AG09319 (cell line): ENCODE measurements at places on chromosomes 1 and 21.
A peak's percentile ranks its signal among the peaks of the same experiment; 100 is the strongest.

GRCh38 chr1:232974971-232975370, 24.6 kb downstream of the NTPCR start:
- DNase-seq = peak; percentile 46

- peak; percentile 25 for DNase-seq
These were observed 21.9 kb upstream of the XPR1 start for GRCh38 chr1:180609643-180610555.

DNA sequence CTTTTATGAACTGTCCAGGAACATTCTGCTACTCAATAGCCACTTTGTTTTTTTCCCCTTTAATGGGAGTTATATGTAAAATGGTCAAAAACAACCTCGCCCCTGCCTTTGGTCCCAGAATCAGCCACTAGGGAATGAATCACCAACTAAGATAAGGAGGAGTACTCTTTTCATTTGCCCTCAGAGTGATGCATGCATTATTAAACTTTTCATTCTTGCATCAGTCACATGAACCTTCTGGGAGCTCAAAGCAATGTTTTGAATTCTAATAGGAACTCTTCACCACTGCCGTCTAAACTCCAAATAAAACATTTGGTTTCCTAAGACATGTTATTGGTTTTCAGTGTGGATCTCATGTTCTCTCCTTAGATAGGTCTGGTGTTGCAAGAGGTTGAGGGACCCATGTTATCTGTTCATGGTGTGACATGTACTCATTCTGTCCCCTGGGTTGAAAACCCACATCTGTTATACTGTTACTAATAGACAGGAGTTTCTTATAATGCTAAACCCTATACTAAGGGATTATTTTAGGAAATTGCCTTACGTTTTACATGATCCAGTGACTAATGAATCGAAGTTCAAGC, 17.8 kb upstream of the HSD17B7 start:
- no peak for DNase-seq

DNA sequence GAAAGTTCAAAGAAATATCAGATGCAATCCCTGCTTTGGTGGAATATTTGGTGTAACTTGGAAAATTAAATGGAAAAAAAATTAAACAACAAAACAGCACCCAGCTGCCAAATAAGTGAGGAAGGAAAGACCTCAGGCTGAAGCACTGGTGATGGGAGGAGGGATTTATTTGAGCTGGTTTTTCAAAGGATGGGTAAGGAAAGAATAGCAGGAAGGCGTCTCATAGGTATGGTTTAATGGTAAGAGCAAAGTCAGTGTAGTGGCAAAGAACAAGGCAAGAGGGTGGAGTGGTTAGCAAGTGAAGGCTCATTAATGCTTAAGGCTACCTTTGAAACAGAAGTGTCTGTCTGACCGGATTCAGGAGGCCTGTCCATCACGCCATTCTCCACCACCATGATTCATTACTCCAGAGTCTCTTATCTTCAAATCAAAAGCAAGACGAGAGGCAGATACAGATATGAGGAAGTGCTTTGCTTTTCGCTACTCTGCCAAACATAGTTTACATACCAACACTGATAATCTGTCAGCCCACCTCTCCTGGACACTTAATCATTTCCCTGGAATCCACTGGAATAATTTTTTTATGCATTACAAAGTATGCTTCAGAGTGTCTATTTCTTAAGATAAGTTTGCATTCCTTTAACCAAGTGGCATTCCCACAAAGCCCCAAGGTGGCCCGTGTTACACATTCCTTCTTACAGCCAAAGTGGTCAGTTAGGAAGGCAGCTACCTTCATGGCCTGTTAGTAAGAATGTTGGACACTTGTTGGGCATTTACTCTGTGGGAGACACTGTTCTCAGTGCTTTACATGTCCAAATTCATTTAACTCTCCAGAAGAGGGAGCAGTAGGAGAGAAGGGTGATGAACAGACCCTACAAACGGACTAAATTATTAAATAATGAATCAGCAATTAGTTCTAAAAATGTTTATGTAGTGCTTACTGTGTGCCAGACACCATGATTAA, 146.6 kb downstream of the ROR1 start:
- DNase-seq = peak; percentile 18

GRCh38 chr21:25964015-25964414, 206.6 kb downstream of the APP start:
- DNase-seq = no peak

DNA sequence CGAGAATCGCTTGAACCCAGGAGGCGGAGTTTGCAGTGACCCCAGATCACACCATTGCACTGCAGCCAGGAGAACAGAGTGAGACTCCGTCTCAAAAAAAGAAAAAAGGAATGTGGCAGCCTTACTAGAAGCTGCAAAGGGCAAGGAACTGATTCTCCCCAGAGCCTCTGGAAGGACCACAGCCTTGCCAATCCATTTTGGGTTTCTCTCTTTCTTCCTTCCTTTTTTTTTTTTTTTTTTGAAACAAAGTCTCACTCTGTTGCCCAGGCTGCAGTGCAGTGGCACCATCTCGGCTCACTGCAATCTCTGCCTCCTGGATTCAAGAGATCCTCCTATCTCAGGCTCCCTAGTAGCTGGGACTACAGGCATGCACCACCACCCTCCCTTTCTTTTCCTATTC, 9.9 kb upstream of the IFNGR2 start:
- DNase-seq = no peak

- no peak for DNase-seq
These were observed 206.1 kb downstream of the AGBL4 start for GRCh38 chr1:49817681-49818080.

DNA sequence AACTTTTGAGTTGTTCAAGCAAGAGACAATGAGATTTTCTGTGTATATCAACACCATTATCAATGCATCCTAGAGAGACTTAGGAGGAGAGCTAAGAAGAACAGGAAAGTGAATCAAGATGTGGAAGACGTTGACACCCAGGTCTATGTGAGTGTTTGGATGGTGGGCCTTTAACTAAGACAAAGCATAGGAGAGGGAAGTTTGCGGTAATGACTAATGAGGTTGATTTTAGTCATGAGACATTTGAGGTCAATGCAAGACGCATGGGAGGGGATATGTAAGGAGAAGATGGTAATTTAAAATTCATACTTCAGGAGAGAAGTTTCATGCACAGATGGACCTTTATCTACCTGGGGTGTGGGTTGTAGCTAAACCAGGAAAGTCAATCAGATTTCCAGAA, 269.6 kb downstream of the VAV3 start:
- DNase-seq = no peak
